ENCODE measurements at places on chromosomes 12 and 14.

DNA sequence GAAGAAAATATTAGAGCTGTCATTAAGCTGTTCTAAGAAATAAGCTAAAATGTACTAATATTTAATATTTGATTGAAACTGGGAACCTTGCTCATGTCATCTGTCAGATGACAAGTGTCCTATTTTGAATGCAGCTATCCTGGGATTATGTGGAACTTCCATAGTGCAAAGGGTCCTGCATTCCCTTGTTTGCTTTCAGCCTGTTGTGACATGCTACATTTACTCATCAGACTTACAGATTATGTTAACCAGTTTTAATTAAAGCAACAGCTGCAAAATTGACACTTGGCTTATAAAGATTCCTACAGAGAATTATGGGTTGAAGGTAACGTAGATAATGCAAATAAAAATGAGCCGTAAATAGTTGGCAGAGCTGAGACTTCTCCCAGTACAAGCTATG, 458.4 kb upstream of the RGS6 start:
- DNase-seq: no peak

DNA sequence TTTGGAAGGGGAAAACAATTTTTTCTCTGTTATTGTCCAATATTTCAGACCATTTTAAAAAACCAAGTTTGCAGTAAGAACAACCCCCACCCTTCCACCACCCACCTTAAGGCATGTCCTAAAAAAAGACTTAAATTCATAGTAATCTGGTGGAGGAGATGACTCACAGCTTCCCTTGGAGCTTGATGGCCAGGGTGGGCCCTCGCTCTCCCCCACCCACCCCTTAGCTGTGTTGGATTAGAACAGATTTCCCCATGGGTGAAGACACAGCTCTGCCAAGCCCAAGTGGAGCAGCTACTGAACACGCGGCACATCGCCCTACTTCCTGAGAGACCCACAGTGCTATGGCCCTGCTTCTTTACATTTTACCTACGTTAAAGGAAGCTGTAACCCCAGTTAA, 140.3 kb downstream of the GCH1 start:
- no peak for DNase-seq

DNA sequence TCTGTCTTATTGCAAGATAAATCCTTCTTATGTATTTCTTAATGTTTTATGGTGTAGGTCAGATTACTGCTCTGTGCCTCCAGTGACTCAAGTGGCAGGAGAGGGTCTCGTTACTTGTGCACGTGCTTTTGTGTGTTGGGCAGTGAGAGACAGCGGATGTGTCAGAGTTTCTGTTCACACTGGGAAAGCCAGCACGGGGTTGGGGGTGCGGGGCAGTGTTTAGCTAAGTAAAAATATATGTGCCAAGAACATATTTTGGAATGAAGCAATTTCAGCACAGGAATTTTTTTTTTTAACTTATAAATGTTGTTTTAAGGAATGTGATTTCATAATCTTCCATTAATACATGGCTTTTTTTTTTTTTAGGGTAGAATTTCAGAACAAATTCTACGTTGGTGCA, 4.5 kb upstream of the DNAH10 start:
- DNase-seq: no peak

DNA sequence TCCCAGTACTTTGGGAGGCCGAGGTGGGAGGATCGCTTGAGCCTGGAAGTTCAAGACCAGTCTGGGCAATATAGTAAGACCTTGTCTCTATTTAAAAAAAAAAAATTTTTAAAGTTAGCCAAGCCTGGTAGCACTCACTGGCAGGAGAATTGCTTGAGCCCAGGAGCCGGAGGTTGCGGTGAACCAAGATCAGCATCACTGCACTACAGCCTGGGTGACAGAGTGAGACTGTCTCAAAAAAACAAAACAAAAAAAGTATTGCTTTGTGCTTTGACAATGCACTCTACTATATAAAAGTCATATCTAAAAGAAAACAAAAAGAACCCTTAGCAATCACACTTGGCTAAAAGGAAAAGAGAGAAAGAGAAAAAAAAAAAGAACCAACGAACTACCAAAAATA, 26.8 kb downstream of the GNPTAB start:
- no peak for DNase-seq

DNA sequence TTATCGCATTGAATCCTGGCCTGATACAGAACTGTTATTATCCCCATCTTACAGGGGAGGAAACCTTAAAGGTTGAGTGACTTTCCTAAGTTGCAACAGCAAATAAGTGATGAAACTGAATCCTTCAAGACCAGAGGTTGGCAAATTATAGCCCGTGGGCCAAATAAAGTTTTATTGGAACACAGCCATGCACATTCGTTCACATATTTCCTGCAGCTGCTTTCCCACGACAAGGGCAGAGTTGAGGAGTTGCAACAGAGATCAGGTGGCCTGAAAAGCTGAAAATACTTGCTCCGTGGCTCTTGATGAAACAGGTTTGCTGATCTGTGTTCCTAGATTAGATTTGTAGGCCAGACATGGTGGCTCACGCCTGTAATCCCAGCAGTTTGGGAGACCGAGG, 126.7 kb downstream of the PHETA1 start:
- DNase-seq: no peak

- DNase-seq: no peak
These were observed 85.1 kb upstream of the DAAM1 start for GRCh38 chr14:59103396-59103795.

- no peak for DNase-seq
These were observed 174.5 kb downstream of the CALM1 start for GRCh38 chr14:90571149-90571947.

- DNase-seq: no peak
These were observed 9.9 kb downstream of the DBX2 start for GRCh38 chr12:45040977-45041376.

GRCh38 chr14:68919129-68919927, 59.8 kb downstream of the ACTN1 start:
- no peak for DNase-seq

- no peak for DNase-seq
These were observed 95.0 kb downstream of the FOXN4 start for GRCh38 chr12:109214131-109214530.

DNA sequence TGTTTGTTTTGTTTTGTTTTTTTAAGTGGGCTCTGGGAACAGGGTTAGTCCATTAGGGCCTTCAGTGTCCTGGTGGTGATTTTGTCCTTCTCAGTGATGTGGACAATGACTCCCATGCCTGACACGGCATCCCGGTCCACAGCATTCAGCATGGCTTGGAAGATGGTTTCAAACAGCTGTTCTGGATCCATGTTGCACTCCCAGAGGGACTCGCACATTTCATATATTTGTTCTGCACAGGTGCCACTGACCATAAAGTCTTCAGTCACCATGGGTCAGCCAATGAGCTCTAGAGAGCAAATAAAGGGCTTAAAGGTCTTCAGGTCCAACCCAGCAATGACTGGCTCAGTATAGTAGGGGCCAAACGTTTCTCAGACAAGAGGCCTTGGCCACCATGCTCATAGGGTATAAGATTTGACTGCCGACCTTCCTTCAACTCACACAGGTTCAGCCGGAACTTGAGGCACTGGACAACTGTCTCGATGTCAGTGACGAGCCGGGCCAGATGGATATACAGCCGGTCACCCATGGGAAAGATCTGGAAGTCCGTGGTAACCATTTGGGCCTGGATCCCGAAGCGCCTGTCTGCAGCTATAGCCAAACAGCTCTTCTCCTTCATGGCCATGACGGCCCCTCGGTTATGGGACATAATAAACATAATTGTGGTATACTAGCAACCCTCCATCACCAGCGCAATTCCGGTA, 18.0 kb downstream of the OR10P1 start:
- DNase-seq: no peak

DNA sequence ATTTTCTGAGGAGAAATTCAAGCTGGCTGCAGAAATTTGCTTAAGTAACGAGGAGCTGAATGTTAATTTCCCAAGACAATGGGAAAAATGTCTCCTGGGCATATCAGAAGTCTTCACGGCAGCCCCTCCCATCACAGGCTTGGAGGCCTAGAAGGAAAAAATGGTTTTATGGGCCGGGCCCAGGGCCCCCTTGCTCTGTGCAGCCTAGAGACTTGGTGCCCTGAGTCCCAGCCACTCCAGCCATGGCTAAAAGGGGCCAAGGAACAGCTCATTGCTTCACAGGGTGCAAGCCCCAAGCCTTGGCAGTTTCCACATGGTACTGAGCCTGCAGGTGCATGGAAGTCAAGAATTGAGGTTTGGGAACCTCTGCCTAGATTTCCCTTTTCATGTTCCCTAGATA, 24.3 kb upstream of the HSP90AA1 start:
- DNase-seq: no peak

DNA sequence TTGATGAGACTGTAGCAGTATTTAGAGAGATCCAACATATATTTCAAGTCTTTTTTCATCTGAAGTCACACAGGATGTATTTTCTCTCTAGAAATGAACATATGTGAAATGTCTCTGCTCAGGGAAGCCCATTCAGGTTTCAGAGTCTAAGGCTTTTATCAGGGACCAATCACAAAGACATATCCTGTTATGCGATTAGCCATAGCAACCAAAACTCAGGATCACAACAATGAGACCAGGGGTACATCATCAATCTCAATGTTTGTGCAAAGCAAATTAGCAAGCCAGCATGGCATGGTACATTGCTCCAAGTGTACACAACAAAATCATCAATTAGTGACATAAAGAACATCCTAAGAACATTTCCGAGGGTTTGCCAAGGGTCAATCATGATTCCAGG, 99.2 kb upstream of the AMN1 start:
- DNase-seq: no peak

- no peak for DNase-seq
These were observed 78.0 kb downstream of the ARL6IP4 start for GRCh38 chr12:123058481-123058880.

DNA sequence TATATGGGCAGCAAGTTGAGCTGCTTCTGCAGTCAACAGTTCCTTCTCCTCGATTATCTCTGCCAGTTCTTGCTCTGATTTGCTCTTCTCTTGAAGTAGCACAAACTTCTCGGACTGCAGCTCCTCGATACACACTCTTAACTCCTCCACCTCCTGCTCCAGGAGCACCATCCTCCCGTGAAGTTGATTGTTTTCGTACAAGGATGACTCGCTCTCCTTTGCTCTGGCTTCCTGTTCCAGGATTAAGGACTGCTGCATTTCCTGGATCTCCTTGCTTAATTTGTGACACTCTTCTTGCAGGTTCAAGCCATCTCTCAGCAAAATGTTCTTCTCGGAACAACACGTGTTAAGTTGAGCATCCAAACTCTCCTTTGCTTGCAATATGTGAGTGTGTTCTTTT, 56.2 kb upstream of the VPS33A start:
- no peak for DNase-seq

GRCh38 chr14:87252103-87252502, 740.9 kb downstream of the GALC start:
- DNase-seq: no peak

DNA sequence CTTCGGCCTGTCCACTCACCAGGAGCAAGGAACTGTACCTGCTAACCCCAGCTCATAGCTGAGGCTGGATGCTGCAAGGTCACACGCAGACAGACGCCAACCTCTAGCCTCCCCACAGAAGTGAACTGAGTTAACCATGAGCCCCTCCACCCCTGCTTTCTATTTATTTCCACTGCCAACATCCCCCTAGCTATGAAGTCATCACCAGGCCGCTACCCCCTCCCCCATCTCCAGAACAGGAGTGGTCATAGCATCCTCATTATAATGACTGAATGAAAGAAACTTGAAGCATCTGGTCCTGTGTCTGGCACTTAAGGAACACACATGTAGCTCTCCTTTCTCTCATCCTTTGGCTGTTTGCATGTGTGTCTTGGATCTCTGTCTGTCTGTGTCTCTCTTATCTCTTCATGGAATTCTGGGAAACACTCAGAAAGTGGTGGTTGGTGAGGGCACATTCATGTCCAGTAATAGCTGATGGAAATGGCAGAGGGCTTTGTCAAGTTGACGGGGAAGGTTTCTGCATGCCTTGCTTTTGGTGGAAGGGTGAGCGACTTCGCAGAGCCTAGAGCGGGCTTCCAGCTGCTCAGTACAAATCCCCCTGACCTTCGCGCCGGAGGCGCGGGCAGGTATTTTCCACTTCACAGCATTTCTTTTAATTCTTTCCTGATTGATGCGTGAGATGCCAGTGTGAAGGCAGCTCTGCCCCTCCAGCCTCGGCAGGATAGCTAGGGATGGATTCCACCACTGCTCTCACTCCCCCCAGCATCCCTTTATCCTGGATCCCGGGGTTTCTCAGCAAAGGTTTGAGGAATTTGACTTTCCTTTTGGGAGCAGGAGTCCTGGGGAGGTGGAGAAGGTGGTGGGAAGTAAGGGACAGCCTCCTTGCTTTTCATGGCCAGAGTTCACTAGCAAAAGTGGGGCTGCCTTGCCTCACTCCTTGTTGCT, 198.2 kb downstream of the CHST11 start:
- DNase-seq: no peak

DNA sequence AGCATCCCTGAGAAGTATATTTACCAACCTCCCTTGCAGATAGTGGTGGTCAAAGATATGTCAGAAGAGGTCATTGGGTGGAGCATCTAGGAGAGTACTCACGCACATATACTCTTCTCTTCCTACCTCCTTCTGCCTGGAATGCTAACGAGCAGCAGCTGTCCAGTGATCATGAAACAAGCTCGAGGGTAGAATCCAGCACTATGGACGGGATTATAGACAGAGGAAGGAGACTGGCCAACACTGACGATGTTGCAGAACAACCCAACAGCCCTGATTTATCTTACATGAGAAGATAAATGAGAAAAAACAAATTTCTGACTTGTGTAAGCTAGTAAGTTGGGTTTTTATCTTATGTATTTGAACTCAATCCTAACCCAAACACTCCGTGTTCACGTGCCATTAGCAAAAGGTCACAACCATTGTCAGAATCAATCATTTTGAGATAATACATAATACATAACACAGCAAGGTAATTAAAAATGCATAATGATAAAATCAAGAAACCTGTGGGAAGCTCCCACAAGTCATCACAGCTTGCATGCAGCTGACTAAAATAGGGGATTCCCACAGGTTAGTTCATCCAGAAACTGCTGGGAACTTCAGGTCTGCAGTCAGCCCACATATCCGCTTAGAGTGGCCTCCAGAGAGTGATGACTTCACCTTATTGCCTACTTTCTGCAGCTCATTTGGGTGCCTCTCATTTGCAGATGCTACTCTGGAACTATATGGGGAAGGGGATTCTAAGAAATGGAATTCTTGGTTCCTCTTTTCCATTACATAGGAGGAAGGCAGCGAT, 36.3 kb upstream of the STK38L start:
- DNase-seq: no peak

DNA sequence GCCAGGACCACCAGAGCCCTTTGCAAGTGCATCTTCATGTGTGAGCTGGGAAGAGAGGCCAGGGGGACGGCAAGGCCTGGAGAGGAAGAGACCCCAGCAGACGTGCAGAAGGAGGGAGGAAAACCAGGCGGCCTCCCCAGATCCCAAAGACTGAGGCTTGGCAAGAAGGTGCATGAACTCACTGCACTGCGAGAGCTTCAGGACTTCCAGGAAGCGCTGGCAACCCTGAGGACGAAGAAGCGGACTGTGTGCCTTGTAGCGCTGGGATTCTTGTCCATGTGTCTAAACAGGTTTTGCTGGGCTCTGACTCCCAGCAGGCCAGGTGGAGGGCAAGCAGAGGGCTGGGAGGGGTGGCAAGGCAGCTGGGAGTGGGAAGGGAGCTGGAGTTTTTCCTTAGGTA, 939 bp downstream of the TGFB3 start:
- peak; percentile 49 for DNase-seq
